ENCODE measurements at places on chromosomes 13 and 19.

- DNase-seq: no peak
Measured at GRCh38 chr19:13583114-13583513, 76.8 kb upstream of the CACNA1A start.

DNA sequence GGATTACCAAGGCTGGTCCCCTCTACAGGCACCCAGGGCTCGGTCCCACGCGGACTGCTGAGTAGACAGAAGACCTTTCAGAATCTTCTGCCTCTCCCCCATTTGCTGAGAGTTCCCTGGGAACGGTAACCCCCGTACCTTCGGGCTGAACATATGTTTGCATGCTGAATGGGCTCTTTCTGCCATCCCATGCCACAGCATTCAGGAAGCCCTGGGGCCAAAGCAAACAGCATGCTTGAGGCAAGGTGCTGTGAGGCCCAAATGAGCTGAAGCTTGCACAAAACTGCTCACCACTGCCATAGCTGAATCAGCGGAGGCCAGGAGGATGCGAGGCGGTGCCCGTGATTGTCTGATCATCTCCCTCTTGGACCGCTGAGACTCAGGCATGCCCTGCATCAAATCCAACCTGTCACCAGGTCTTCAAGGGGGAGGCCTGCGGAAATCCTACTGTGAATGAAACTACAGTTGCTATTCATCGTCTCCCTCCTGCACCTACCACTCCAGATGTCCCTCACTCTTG, 16.3 kb upstream of the C19orf12 start:
- DNase-seq: no peak

DNA sequence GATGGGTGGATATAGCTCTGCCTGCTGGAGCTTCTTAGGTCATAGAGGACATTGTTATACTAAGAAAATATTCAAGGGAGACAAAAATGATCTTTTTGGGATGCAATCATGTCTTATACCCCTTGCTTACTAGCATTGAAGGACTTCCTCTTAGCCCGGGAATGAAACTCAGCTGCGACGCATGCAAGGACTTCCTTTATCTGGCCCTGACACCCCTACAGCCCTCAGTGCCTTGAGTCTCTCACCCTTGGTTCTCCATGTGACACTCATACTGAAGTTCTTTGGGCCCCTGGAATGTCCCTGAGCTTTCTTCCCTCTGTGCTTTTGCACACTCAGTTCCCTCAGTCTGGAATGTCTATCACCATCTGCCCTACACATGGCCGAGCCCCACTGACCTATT, 72.5 kb upstream of the MTIF3 start:
- DNase-seq: no peak

GRCh38 chr19:1521636-1522035, 2.2 kb upstream of the PLK5 start:
- DNase-seq: no peak

DNA sequence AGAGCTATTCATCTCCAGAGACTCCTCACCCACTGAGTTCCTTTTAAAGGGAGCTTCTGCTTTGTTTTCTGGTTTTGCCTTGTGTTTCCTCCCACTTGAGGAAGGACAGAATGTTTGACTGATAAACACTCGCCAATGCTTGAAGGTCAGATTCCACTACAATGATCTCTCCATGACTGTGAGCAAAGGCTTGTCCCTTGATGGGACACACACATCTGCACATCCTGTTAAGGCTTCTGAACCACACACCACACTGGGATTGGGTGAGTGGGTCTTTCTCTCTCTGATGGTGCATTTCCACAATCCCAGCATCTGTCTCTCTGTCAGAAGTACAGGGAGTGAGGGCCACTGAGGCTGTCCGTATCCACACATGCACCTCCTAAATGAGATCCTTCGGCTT, 245.3 kb downstream of the IRS2 start:
- DNase-seq: no peak

GRCh38 chr19:5115771-5116202, 146.9 kb downstream of the KDM4B start:
- peak; percentile 84 for DNase-seq

- DNase-seq: no peak
Measured at GRCh38 chr13:45195421-45195820, 5.4 kb downstream of the KCTD4 start.

DNA sequence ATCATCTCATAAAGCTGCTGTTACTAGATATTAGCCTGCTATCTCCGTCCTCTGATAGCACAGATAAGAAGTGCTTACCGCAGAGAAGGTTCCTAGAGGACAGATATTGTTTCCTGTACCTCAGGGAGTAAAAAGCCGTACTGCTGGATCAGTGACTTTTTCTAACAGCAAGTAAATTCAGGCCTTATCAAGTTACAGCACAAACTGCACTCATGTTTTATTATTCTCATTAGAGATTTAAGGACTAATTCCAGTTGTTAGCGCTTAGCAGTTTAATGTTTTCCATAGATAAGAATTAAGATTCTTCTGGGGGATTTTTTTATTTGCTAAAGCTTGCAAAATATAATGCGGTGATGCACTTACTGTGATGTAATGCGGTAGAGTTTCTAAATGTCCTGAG, 119.0 kb upstream of the OBI1 start:
- no peak for DNase-seq

DNA sequence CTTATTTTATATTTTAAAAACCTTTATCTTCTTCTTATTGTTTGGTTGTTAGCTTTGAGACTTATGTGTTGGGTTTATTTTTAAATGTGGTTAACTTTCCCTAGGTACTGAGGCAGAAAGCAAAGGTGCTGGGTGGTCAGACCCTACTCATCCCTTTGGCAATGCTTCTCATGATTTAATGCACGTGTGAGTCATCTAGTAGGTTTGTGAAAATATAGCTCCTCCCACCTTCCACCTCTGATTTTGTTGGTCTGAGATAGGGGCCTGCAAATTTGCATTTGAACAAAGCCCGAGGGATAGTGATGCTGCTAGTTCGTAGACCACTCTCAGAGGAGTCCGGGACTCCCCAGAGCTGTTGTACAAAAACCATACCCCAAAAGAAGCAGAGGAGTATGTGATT, 771.3 kb upstream of the ARGLU1 start:
- no peak for DNase-seq

DNA sequence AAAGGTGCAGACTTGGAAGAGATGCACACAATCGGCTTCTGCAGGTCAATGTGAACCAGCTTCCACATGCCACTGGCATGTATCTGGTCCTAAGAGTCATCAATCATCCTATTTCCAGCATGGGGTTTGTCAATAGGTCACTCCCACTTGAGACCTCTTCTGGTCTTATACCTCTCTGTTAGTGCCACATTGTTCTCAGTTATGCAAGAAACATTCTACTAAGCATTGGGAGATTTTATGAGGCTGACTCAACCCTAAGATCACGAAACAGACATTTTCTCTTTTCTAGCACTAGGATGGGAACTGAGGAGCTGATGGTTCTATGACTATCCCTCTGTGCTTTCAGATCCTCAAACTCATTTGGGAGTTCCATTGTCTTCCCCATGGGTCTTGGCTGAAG, 581.5 kb upstream of the KLF12 start:
- DNase-seq: peak; percentile 45

DNA sequence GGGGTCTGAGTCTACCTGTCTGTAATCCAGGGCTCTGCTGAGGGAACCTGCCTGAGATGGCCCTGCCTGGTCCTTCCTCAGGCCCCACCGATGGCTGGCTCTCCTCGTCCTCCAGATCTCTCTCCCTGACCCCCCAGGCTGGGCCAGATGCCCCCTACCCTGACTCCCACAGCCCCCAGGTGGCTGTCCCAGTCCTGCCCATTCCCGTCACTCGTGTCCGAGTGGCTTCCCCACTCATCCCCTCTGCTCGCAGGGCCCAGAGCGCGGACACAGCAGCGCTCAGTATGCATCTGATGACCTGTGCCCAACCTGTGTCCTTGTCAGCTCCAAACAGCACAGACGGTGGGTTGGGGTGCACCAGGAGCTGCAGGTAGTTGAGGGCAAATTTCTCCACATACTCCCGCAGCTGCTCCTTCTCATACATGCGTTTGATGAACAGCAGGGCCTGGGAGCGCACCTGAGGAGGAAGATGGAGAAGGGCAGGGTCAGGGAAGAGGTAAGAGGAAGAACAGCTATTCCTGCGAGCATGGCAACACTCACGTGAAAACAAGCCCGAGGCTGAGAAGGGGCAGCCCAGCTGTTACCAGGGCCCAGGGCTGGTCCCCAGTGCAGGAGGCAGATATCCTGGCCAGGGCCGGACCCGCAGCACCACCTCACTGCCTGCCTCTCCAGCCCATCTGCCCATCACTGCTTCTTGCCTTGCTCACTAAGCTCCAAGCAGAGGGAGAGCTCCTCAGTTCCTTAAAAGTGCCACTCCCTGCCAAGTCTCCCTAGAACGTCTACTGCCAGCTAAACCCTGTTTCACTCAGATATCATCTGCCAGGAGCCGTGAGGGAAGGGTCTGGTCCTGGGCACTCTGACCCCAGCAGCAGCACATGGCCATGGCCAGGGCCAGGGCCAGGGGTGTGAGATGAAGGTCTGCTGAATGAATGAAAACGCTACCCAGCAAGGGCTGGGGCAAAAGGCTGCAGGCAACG, 11.1 kb upstream of the RSPH6A start:
- DNase-seq: no peak

DNA sequence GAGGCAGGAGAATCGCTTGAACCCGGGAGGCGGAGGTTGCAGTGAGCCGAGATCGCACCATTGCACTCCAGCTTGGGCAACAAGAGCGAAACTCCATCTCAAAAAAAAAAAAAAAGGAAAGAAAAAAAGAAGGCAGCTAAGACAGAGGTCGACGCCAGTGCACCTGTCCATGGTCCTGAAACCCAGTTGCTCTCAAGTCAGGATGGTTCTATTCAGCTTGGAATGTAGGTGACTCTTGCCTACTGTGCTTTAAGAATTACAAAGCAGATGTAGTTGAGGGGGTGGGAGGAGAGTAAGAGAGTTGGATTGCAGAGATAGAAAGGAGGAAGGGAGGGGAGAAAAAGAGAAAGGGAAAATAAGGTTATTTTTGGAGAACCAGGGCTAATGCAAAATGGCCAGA, 18.7 kb downstream of the CACNG7 start:
- DNase-seq: no peak

- DNase-seq: no peak
Measured at GRCh38 chr19:10189616-10190015, 5.1 kb downstream of the DNMT1 start.

DNA sequence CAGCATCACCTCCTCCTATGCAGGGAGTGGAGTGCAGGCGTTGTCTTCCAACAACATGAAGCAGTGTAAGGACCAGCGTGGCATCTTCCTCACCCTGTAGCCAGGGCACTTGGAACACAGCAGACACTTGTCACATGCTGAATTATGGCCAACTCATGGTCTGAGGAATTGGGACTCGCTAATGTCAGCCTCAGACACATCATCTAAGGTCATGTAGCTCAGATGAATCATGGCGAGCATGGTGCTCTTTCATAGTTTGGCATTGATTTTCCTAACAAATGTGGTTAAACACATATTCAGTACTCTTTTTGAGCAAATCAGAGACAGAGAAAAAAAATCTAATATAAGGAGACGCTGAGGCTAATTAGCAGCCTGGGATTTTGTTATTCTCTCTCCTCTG, 99.6 kb upstream of the SGCG start:
- DNase-seq: peak; percentile 10

GRCh38 chr13:24629320-24629719, 50.9 kb upstream of the ATP12A start:
- DNase-seq: no peak

GRCh38 chr19:56988299-56988698, 131.5 kb upstream of the USP29 start:
- no peak for DNase-seq

DNA sequence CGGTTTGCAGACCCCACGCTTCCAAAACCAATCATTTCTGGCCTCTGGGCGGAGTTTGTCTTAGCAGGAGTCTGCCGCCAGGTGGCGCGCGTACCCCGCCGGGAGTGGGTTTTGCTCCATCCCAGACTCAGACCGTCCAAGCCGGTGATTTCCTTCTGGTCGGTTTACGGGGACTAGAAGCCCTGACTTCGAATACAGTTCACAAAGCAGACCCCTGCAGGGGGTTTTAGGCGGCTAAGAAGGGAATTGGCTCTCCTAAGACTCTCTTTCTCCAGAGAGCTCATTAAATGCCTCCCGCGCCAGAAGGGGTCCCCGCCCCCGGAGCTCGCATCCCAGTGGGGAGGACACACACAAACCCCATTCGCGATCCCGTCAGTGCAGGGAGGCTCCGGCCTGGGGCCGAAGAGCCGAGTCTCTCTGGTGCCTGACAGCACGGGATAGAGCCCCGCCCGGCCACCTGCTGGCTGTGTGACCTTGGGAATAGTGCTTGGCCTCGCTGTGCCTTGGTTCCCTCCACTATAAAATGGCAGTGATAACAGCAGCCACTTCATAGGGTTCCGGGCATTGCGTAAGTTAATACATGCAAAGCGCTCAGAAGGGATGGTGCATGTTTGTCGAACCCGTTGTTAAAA, 8.6 kb upstream of the NUP62 start:
- no peak for DNase-seq

- no peak for DNase-seq
Measured at GRCh38 chr13:108527844-108528243, 101.6 kb upstream of the MYO16 start.

GRCh38 chr19:40400559-40400958, 10.6 kb upstream of the HIPK4 start:
- DNase-seq: no peak

DNA sequence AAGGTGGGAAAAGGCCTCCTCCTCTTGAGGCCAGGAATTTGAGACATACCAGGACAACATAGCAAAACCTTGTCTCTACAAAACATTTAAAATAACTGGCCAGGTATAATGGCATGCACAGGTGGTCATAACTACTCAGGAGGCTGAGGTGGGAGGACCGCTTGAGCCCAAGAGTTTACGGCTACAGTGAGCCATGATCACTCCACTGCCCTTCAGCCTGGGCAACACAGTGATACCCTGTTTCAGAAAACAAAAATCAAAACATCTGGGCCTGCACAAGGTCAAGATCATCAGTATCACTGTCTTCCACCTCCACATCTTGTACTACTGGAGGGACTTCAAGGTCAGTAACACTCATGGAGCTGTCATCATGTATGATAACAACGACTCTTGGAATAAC, 742.7 kb upstream of the GPC6 start:
- DNase-seq: no peak

DNA sequence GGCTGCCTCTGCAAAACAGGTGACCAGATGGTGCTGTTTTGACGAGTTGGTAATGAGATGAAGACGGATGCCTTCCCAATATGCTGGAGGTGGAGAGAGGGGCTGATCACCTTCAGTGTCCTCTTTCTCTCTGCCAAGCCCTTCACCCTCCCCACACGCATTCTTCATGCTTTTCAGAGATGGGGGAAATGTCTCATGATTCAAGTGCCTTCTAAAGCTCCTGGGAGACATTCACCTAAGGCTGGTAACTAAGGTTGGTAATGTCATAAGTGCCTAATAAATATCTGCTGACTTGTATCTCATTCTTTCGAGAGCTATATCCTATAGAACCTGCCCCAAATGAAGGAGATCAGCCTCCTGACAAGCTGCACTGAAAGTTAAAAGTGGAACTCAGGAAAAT, 86.2 kb upstream of the MBNL2 start:
- DNase-seq: no peak

GRCh38 chr19:53422551-53422950, 9.2 kb upstream of the ZNF761 start:
- no peak for DNase-seq

- DNase-seq: no peak
Measured at GRCh38 chr13:60120617-60121336, 43.0 kb downstream of the DIAPH3 start.

GRCh38 chr13:98823442-98823841, 71.0 kb upstream of the SLC15A1 start:
- DNase-seq: no peak

Data from GM04503 (cell line).